Caco-2 (cell line): ENCODE measurements at places on chromosomes 5 and 9. TPM values are rescaled to one million over a fixed set of nuclear protein-coding genes. Genes with fewer than 3 reads are reported as not detected.

Gene SIT1
- not detected in 2 replicates for total RNA-seq

GRCh38 chr9:87830446-87830845 is 52.2 kb upstream of the SPATA31E1 start:
- no peak for DNase-seq
- no peak overlapping the region for H3K27ac ChIP-seq
- H3K27me3 ChIP-seq, result no peaks in the 10 kb centered on the region

- H3K4me1 ChIP-seq, result no peaks in the 10 kb centered on the region
- H3K27me3 ChIP-seq, result no peaks in the 10 kb centered on the region
- H3K36me3 ChIP-seq, result no peaks in the 10 kb centered on the region
- H3K27ac ChIP-seq, result no peak overlapping the region
- H3K4me3 ChIP-seq, result no peak overlapping the region
- DNase-seq, result no peak
Observed at GRCh38 chr9:120562861-120563443, 17.0 kb downstream of the CDK5RAP2 start.

DNA sequence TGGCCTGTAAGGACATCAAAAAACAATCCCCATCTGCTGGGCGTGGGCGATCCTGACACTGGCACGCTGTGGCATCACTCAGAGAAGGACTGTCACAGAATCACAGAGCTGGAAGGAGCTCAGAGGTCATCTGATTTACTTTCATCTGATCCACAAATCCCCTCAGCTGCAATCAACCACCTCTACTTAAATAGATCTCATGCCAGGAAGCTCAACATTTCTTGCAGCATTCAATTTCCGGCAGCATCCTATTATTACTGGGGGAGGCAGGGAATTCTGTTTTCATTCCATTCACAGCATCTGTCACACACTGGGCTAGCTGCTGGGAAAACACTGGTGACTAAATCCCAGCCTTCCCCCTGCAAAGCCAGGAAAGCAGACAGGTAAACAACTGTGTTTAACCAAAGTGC is 38.3 kb downstream of the RETREG1 start:
- DNase-seq, result no peak
- H3K4me3 ChIP-seq, result no peak overlapping the region
- peak overlapping the region; percentile 48 for H3K27ac ChIP-seq
- H3K27me3 ChIP-seq, result no peaks in the 10 kb centered on the region
- no peaks in the 10 kb centered on the region for H3K36me3 ChIP-seq
